ENCODE measurements at places on chromosomes 3 and 15.

- no peak for DNase-seq
Observed at GRCh38 chr15:37586976-37587375, 347.5 kb upstream of the TMCO5A start.

DNA sequence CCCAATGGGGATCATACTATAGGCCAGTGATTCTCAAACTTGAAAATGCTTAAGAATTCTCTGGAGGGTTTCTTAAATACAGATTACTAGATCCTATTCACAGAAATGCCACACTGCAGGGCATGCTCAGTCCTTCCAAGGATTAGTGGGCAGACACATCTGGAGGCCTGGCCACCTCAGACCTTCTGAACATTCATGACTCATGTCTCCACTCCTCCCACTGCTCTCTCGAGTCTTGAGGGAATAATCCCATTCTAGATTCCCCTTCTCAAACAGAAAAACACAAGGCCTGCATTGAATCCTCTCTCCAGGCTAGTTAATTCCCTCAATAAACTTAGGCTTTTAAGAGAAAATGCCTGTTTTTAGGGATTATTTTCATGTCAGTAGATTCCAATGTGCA lies 22.1 kb downstream of the ZNF621 start:
- no peak for DNase-seq

- peak; percentile 13 for DNase-seq
Observed at GRCh38 chr3:191634902-191635301, 173.9 kb downstream of the PYDC2 start.

GRCh38 chr3:119346076-119346496 lies 51.9 kb downstream of the ARHGAP31 start:
- no peak for DNase-seq

- no peak for DNase-seq
Observed at GRCh38 chr3:13332740-13333139, 87.4 kb downstream of the NUP210 start.

DNA sequence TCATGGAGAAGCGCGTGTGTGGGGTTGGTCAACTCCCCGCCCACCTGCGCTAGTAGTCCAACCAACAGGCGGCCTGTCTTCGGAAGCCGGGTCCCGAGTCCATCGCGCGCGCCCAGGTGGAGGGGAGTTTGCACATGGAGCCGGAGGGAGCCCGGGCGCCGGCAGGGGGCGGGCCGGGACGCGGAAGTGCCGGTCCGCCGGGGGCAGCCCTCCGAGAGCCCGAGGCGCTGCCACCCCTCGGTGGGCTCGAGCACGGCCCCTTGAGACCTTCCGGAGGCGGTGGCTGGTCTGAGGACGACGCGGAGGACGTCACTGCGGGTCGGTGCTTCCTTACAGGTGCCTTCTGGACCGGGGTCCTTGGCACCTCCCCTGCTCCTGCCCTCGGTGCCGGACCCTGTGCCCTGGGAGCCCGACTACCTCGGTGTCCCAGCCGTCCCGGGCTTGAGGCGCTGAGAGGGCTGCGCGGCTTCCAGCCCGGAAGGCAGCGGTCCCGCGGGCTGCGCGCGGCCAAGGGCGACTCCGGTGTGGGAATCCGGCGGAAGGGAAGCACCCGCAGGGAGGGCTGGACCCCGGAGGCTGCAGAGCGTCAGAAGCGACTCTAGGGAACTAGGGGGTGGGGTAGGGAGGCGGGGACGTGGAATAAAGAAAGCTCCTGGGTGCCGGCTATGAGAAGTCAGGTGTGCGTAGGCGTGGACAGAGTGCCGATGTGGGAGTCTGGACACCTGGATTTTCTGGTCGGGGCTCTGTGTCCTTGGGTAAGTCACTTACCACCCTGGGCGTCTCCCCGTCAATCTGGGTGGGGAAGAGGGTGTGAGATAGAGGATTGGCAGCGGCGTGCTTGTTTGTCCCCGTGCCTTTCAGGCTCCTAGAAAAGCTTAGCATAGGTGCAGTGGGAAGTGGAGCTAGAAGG lies 212.3 kb downstream of the FGF12 start:
- DNase-seq = peak; percentile 87

DNA sequence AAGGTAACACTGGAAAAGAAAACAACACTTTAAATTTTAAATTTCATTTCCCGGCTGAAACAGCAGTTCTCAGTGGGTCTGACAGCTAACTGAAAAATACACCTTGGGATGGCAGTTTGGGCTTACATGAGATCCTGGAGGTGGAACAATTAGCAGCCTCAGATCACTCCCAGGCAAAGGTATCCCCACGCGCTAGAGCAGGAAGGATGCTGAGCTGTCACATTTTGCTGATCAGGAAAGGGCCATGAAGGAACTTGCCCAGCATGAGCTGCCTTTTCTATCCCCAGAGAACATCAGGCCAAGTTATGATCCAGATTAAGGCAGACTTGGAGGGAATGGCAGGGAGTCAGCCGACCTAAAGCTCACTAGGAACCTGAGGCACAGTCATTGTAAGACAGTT lies 204.8 kb upstream of the SLC2A2 start:
- DNase-seq = no peak

- no peak for DNase-seq
Observed at GRCh38 chr3:68893600-68894239, 38.6 kb downstream of the TAFA4 start.

DNA sequence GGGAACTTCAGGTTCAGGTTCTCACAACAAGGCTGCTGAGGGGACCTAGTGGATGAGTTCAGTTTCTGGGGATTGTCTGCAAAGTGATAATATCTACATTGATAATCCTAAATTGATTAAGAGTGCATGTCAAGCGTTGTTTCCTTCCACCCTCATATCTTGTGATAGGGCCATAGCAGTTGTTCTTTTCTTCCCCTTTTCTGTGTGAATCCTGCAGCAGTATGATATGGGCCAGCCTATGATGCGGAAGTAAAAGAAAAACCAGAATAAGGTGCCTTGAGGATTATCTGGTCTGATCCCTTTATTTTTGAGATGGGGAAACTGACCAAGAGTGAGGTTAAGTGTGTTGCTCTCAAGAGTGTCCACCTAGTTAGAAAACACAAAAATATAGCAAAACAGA lies 86.2 kb downstream of the MITF start:
- no peak for DNase-seq

- DNase-seq = no peak
Observed at GRCh38 chr3:172876297-172876696, 125.8 kb downstream of the ECT2 start.

GRCh38 chr3:179091113-179091512 lies 19.5 kb upstream of the ZMAT3 start:
- DNase-seq = no peak

DNA sequence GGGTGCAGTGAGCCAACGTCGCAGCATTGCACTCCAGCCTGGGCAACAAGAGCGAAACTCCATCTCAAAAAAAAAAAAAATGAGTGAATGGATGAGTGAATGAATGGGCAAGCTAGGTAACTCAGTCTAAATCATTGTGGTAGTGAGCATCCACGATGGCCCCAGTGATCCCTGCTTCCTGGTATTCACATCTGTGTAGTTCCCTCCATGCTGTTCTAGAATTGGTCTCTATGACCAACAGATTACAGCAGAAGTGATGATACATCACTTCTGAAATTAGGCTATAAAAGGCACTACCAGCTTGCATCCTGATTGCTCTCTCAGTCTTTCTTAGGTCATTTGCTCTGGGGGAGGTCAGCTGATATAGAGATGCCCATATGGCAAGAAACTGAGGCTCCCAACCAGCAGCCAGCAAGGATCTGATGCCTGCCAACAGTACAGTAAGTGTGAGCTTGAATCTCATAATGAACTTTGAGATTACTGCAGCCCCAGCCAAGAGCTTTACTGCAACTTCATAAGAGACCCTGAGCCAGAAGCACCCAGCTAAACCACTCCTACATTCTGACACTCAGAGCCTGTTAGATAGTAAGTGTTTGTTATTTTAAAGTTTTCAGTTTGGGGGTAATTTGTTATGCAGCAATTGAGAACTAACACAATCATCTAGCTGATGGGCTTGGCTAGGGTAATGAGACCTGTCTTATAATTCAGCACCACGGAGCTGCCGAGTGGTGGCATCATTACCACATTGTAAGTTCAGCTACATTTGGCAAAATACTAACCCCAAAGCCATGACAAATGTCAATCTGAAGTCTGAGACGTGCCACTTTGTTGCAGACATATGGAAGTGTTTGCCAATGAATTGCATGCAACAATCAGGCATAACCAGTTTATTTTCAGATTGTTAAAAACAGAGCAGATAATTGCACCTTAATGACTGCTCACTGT lies 53.0 kb downstream of the KLHL6 start:
- no peak for DNase-seq

DNA sequence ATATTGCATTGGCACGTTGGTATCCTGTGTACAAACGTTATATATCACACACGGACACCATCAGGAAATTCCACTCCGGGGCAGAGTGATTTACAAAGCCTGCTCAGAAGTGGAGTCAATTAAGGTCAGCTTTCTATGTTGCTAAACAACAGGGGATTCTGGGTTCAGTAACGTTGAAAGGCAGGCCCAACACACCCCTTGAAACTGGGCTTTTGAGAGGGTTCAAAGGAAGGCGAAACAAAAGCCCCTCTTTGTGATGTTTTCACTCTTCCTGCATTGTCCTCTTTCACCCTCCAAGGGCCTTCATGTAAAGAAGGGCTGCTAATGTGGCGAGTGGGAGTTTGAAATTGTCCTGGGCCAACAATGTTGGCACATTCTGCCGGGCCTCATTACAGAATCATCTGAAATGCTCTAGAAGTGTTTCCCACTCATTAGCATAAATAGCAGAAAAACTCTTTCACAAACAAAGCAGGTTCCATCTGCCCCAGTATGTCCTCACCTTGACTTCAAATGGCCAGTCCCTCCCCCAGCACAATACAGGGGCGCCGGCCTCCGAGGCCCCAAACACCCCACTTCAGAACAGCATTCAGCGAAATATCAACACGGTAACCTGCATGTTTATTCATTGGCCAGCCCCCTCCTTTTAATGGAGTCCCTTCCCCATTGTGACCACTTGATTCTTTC lies 76.4 kb downstream of the HES1 start:
- DNase-seq = no peak

DNA sequence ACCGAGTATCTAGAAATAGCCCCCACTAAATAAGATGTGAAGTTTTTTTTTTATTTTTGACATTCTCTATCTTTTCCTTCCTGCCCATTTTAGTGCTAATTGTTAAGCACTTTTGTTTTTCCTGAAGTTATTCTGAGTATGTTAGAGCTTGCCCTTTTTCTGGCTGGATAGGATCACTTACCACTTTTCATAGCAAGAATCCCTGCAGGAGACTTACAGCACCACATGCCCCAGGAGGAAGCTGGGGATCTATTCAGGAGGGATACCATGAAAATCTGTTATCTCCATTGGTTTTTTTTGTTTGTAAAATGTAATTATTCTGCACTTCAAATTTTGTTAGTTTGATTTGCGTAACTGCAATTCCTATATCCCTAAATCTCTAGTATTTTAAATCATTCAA lies 968.4 kb downstream of the ZPLD1 start:
- peak; percentile 10 for DNase-seq

- DNase-seq = no peak
Observed at GRCh38 chr3:149554826-149555225, 80.3 kb downstream of the TM4SF4 start.

DNA sequence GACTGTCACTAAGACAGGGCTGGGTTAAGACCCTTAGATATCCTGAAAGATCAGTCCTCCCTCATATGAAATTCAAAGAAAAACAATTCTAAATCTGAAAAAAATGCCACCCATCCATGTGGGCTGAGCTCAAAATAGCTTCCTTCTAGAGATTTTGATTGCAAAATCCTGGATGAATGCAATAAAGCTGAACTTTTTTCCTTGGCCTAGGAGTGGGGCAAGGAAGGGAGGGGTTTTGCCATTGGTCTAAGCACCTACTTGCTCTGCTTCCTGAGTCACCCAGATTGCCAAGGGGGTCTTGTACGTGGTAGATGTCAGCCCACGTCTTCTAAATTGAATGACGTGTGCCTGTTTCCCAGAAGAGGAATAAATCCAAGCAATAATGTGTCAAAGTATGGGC lies 15.3 kb upstream of the SMAD3 start:
- DNase-seq = no peak

GRCh38 chr15:58200739-58201138 lies 62.6 kb downstream of the AQP9 start:
- no peak for DNase-seq

DNA sequence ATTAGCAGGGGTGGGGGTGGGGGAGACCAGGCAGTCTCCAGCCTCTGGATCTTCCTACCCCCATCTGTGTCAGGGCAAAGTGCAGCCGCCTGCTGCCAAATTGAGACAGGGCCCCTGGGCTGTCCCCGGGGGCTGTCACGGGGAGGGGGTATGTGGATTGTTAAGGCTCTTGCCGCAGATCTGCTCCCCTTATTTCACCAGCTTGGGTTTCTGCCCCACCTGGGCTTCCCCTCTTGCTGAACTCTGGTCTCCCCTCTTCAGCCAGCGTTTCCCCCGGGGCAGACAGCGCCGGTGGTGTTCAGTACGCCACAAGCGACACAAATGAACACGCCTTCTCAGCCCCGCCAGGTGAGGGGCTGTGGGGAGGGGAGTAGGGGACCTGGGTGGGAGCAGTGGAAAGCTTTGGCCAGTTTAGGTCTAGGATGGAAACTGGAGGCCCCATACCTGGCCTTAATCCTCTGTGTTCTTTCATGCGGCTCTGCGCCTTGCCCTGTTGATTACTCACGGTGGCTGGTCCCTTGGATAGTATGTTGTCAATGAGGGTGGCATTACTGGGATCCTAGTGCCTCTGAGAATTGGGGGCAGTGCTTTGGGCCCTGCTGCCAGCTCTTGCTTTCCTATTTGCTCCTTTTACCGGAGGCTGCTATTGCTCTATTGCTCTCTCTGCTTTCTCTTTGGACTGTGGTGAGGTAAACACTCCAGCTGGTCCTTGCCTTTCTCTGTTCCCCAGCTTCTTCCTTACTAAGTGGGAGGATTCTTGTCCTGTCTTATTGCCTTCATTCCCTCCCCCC lies 1.7 kb downstream of the EIF4G1 start:
- peak; percentile 72 for DNase-seq

- no peak for DNase-seq
Observed at GRCh38 chr3:11411956-11412355, 139.8 kb downstream of the ATG7 start.

DNA sequence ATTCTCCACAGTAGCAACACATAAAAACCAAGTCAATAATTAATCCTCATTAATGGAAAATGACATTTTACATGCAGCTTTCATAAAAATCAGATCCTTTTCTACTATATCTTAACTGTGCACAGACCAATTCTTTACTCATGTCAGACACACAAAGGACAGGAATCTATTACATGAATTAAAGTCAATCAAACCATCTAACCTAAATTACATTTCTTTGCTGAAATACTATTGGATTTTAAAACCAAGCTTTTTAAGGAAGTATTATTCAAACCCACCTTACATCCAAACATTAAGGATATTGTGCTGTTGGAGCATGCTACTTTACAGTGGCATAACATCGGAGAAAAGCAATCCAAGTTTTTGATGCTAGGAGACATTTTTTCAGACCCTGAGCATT lies 72.8 kb downstream of the DLG1 start:
- no peak for DNase-seq

GRCh38 chr3:13716540-13717221 lies 163.2 kb downstream of the WNT7A start:
- DNase-seq = no peak

- DNase-seq = no peak
Observed at GRCh38 chr15:60462027-60462426, 16.9 kb downstream of the ICE2 start.

Measured in H7 (cell line).